Activated naive CD4-positive, alpha-beta T cell treated with anti-CD3 and anti-CD28 coated beads, Interleukin-2, amount 50 U/mL, for 72 hours (primary cell): ENCODE measurements at places on chromosomes 11 and 22.

GRCh38 chr11:48106166-48106565 is 110.4 kb upstream of the OR4B1 start:
- DNase-seq: no peak

DNA sequence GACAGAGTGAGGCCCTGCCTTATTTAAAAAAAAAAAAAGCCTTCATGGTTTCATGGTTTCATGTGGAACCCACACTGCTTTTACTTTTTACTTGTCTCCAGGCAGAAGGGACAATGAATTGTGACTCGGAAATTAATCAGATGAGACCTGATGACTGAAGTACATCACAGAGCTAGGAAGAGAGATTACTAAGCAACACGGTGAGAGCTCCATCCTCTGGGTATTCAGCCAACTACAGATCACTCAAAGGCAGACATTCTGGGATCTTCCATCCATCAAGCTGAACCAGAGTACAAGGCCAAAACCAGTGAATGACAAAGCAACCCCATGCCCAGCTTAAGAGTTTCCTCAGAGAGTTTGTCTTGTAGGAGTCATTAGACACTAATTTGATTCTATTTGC is 433.2 kb downstream of the SOX6 start:
- DNase-seq: no peak

GRCh38 chr22:28005513-28005912 is 86.5 kb upstream of the PITPNB start:
- DNase-seq: no peak

DNA sequence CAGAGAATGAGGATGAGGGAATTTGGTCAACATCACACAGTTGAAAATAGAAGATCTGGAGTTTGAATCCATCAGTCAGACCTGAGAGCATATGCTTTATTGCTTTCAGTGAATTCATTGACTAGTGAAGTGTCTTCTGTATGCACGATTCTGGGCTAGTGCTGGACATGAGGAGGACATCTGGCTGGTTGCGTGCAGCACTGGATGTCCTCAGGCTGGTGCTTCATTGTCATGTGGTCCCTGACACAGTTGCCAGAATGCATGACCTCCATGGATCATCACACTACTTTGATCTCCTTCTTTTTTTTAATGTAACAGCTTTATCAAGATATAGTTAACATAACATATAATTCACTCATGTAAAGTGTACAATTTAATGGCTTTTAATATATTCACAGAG is 44.5 kb upstream of the MMP7 start:
- no peak for DNase-seq

DNA sequence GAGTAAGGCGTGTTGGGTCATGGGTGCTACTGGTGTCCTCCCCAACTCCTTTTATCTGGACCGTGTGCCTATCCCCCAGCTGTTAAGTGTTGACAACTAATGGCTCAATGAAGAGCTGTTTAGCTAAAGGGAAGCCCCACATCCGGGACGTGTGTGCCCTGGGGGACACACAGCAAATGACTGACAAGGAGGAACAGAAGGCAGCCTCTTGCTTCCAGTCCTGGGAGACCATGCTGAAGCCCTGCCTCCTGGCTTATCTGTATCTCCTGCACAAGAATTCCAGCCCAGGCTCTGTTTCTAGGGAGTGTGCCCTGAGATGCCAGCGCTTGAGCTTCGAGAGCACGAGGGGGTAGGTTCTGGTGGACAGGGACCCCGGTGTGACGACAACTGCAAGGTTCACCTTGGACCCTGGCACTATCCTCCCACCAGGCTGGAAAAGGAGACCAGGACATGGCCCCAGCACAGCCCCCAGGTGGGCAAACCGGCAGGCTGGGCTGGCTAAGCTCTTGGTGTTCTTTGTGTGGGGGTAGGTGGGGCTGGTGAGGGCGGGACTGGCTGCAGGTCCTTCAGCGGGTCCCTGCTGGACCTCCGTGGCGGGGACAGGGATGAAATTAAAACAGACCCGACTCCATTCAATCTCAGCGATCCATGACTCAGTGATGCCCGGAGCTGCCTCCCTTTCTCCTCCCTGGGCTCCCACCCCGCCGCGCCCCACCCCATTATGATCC is 21.0 kb downstream of the ASCL2 start:
- DNase-seq: no peak

GRCh38 chr11:17752144-17752543 is 17.6 kb downstream of the KCNC1 start:
- DNase-seq: no peak

GRCh38 chr11:122305426-122306320 is 189.7 kb upstream of the BLID start:
- no peak for DNase-seq

GRCh38 chr22:46830841-46831240 is 68.4 kb downstream of the TBC1D22A start:
- no peak for DNase-seq

DNA sequence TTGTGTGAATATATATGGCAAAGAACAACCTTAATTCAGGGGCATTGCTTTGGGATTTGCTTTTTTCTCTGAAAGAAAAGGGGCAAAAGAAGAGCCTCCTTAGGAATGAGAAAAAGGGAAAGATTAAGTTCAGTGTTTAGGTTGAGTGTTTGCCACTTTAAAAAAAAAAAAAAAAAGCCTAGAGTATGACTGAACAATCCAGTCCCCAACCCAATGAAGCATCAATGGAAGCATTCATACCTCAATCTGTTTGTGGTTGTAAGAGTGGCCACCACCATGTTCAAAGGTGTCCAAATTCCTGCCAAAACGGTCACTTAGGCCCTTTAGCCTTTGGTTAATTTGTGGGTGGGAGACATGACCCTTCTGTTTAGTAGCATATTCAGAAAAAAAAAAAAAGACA is 260.6 kb downstream of the SOX6 start:
- no peak for DNase-seq

GRCh38 chr11:100220801-100221200 is 466.3 kb upstream of the ARHGAP42 start:
- no peak for DNase-seq

DNA sequence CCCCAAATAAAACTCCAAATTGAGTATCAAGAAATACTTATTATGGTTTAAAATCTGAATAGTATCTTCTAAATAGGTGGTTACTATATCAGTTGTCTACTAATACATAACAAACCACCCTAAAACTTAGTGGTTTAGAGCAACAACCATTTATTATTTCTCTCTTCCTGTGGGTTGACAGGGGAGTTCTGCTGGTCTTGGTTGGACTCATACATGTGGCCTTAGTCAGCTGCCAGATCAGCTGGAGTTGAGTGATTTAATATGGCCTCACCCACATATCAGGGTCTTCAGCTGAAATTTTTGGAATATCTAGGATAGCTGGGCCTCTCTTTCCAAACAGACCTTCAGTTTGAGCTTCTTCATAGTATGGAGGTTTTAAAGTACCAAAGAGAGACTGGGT is 34.5 kb downstream of the C11orf65 start:
- no peak for DNase-seq

- DNase-seq: no peak
These were observed 119.3 kb upstream of the SERPIND1 start for GRCh38 chr22:20654343-20655208.

- no peak for DNase-seq
These were observed 930.4 kb downstream of the TBC1D22A start for GRCh38 chr22:47692811-47693210.

DNA sequence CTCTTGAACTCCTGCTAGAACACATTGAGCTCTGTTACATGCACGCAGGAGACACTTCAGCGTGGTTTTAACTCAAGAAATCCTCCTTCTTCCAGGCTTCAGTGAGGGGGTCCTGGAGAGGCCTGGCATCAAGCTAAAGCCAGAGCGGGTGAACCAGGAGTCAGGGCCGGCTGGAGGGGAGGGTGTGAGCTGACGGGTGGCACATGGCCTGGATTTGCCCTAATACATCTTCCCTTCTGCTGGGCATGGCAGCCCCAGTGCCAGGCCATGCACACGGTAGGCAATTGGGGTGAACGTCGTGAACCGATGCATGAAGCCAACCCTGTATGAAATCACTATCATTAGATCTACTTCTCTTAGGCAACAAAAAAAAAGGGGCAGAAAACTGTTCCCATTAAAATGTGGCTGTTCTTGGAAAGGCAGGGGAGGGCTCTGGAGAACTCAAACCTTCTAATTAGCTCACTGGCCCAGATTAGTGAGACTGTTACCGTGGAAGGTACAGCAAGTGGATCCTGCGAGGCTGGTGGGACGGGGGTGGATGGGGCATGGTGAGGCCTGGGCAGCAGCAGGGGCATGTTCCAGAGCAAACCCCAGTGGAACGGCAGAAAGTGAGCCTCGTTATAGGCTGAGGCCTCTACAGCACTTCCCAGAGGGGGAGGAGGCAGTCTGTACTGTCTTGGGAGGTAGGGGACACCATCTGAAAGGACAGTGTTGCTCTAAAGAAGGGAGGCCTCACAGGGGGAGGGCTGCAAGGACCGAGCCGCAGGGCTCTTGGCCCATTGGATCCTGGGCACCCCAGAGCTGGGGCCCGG is 10.6 kb downstream of the IFT27 start:
- DNase-seq: no peak

DNA sequence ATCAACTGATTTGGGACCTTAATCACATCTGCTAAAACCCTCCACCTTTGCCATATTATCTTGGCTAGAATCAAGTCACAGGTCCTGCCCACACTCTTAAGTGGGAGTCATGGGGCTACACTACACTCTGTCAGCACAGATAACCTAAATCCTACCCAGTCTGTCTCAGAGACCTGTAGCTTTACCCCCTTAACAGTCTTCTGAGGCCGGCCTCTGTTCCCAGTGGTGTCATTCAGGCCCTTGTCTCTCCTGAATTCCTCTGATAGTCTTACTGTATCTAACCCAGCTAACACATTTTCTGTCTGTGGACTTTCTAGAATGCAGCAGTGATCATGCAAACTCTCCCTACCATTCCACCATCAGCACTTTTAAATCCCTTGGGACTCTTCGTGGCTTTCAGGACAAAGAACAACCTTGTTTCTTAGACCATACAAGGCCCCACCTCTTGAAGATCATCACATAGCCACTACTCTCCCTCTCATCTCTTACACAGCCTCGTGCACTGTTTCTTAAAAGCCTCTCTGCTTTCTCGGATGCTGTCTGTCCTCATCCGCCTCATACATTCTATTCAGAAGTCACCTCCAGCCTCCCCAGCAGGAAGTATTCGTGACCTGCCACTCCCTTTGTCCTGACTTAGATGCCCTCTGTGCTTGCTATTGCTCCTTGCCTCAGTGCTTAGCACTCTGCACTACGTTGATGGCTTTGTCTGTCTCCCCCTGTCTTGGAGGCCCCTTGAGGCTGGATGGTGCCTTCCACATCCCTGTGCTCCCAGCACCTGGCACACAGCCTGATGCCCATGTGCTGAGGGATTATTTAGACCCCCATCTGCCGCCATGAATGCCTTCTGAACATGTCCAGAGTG is 57.9 kb downstream of the PANX1 start:
- no peak for DNase-seq

DNA sequence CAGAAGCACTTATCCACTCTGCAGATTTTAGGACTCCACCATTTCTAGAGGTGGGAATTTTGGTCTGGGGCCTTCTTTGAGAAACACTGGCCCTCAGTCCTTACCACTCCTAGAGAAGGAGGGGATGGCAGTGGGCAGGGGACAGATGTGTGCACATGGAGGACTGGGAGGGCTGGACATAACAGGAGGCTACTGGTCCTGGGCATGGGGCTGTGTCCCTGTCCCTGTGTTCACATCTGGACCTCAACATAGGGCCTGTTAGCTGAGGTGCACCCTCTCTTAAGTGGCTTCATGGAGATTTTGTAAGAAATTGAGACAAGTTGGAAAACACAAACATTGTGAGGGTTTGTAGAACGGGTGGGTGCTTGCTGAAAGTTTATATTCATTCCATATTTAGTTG is 103.4 kb downstream of the ATXN10 start:
- DNase-seq: no peak

- DNase-seq: no peak
These were observed 86.4 kb downstream of the GGTLC2 start for GRCh38 chr22:22730655-22731373.

- DNase-seq: no peak
These were observed 19.8 kb downstream of the LRP4 start for GRCh38 chr11:46898396-46899095.

- no peak for DNase-seq
These were observed 4.2 kb downstream of the CCND1 start for GRCh38 chr11:69644962-69645675.

GRCh38 chr22:46672731-46673130 is 52.5 kb downstream of the GRAMD4 start:
- DNase-seq: no peak

DNA sequence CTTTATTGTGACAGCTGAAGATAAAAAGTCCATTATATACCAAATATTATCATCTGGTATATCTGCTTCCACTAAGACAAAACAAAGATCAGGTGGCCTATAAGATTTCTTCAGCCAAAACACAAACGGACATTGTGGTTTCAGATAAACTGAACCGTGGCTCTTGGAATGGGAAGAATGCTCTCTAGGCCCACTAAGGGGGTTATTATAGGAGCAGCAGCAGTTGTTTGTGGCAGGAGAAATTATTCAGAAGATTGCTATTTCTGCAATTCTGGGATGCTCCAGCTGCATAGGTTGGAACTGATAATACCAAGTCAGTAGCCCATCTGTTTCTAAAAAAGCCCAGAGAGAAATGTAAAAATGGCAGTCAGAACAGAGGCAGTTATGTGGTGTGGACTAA is 145.3 kb downstream of the NCAM1 start:
- no peak for DNase-seq

DNA sequence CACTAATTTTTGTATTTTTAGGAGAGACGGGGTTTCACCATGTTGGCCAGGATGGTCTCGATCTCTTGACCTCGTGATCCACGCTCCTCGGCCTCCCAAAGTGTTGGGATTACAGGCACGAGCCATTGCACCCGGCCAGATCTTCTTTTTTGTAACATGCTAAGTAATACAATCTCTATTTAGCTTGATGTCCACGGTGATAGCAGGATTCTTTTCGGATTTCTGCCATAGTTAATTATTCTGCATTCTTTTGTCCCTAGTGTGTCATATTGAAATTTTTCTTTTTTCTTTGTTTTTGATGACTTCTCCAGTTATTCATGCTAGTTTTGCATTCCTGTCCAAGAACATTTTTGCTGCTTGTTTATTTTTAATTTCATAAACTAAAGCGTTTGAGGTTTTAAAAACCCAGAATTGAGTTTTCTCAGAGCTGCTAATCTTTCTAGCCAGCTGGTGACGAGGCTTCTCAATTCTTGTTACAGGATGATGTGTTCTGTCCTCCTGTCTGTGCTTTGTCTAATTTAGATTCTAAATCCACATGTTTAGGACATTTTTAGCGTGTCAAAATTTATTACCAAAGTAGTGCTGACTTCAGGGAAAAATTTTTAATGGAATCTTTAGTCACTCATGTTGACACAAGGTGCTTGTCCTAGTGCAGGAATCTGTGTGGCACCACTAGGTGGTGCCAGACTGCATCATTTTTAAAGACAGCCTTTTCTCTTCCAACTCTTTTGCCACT is 21.8 kb downstream of the NF2 start:
- peak; percentile 22 for DNase-seq

GRCh38 chr22:27422442-27422841 is 379.1 kb downstream of the MN1 start:
- no peak for DNase-seq

GRCh38 chr22:49951000-49951677 is 9.4 kb upstream of the PIM3 start:
- no peak for DNase-seq
